HT1080 (cell line): ENCODE measurements at places on chromosomes 1 and 21.
A peak's percentile ranks its signal among the peaks of the same experiment; 100 is the strongest.

DNA sequence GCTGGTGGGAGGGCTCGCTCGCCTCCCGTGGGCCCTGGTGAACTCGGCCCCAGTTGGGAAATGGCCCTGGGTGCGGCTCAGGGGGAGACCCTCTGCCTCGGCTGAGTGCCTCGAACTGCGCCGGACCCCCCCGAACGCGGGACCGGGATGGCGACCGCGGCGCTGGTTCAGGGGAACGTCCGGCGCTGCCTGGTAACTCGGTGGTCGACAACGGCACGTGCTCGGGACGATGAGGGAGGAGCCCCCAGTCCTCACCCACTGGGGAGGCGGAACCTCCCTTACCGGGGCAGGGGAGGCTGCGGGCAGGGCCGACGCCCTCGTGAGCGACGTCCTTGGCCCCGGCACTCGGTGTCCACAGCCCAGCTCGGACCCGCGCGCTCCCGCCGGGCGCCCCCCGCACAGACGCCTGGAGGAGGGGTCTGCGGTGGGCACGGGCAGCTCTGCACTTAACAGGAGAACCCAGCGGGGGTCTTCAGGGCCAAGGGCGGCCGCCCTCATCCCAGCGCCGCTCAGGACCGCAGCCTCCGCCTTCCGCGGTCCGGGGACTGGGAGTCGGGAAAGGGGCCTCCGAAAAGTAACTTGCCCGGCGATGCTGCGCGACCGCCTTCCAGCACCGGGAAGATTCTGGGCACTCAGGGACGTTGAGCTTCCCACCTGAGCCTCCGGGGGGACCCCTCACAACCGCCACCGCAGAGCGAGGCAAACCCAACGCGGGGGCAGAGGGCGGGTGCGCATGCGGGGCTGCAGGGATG is 1.7 kb downstream of the HES4 start:
- no peak for DNase-seq

DNA sequence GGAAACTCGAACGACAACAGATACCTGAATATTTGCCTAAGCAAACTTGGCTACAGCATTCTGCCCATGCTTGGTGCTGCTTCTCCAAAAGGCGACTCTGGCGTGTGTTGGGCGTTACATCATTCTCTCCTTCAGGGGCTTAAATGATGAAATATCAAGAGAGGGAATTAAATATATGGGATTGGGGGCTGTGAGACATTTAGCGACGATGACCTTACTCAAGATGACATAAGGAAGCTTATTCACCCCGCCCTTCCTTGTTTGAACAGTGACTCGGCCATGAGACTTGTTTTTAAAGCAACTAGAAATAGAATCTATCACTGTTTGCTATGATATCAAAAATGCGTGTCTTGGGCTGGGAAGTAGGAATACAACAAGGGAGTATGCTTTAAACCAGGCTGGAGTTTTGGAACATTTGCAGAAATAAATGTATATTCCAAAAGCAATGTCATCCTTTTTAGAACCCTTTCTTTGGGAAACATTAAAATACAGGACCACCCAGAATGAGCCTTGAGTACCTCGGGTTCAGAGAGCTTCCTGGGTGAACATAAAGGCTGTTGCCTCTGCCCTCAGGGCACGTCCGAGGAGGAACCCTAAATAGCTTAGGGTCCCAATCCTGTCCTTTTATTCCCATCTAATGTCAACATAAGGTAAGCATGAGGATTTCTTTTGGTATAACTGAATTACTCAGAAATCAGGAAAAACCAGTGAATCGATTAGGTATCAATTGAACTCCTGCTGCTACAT is 123.3 kb upstream of the SLC45A1 start:
- peak; percentile 89 for DNase-seq

DNA sequence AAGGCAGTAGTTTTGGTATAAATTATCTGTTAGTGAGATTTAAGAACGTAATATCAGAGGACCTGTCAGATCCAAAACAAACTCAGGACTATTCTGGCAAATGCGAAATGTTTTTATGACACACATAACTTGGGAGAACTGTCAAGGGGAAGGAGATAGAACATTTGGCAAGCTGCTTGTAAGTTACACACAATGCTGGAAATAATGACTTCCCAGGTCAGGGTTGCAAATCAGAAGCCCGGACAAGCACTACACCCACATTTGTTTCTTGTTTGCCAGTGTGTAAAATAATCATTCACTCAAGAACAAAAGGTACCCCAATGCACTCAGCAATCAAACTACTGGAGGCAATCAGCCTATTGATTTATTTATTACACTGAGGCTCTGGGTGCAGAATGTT is 354.7 kb downstream of the KCNH1 start:
- no peak for DNase-seq

- no peak for DNase-seq
Observed at GRCh38 chr21:31371715-31372470, 27.8 kb upstream of the TIAM1 start.

DNA sequence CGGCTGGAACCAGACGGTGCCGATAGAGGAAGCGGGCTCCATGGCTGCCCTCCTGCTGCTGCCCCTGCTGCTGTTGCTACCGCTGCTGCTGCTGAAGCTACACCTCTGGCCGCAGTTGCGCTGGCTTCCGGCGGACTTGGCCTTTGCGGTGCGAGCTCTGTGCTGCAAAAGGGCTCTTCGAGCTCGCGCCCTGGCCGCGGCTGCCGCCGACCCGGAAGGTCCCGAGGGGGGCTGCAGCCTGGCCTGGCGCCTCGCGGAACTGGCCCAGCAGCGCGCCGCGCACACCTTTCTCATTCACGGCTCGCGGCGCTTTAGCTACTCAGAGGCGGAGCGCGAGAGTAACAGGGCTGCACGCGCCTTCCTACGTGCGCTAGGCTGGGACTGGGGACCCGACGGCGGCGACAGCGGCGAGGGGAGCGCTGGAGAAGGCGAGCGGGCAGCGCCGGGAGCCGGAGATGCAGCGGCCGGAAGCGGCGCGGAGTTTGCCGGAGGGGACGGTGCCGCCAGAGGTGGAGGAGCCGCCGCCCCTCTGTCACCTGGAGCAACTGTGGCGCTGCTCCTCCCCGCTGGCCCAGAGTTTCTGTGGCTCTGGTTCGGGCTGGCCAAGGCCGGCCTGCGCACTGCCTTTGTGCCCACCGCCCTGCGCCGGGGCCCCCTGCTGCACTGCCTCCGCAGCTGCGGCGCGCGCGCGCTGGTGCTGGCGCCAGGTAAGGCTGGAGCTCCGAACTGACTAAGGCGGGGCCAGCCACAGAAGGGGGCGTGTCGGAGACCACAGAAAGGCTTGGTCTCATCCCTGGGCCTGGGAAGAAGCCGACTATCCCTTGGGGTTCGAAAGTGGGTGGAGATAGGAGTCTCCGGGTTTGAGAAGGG is 486 bp downstream of the SLC27A3 start:
- no peak for DNase-seq

DNA sequence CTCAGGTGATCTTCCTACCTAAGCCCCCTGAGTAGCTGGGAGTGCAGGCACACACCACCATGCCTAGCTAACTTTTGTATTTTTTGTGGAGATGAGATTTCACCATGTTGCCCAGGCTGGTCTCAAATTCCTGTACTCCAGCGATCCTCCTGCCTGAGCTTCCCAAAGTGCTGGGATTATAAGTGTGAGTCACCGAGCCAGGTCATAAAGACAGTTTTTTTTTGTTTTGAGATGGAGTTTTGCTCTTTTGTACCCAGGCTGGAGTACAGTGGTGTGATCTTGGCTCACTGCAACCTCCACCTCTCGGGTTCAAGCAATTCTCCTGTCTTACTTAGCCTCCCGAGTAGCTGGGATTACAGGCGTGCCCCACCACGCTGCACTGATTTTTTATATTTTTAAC is 42.1 kb downstream of the KIF1B start:
- DNase-seq, result peak; percentile 78

GRCh38 chr1:98914547-98914946 is 90.1 kb downstream of the PLPPR5 start:
- no peak for DNase-seq

GRCh38 chr1:182350839-182351238 is 40.8 kb downstream of the GLUL start:
- DNase-seq, result no peak

DNA sequence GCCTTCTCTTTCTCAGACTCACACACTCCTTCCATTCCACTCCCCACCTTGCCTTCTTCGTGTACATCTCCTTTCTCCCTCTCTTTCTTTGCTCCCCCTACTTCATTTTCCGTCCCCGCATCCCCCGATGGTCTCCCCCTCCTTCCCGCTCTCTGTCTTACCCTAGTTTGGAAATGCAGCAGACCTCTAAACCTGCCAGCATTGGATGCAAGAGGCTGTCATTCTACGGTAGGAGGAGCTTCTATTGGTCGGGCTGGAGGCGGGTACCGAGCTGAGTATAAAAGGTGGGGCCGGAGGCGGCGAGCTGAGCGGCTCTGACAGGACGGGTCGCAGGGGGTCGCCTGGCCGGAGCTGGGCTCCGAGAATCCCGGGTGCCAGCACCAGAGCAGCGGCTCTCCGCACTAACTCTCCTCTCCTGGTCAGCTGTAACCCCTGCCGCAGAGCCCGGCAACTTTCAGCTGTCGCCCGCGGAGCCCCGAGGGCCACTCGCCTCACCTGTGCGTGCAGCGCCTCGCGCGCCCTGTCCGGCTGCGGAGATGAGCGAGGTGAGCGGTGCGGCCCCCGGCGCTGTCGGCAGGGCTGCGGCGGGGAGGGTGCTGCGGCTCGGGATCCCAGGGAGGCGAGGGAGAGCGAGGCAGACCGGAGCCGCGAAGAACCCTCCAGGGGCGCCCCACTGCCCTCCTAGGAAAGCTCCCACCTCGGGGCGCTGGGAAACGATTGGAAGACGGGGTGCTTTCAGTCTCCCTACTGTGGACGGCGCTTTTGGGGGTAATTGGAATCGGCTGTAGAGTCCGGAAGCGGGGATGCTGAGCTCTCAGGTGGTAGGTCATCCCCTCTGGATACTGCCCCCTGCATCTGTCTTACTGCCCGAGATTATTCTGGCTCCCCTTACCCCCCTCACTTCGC is at the start of gene PCP4L1:
Gene PCP4L1, plus strand, starts transcription at position 307 of the 906 bp plus-strand sequence. Its CDS starts 230 bp downstream, at position 537.
- no peak for DNase-seq

GRCh38 chr1:226551299-226551698 is 2.7 kb downstream of the STUM start:
- no peak for DNase-seq

DNA sequence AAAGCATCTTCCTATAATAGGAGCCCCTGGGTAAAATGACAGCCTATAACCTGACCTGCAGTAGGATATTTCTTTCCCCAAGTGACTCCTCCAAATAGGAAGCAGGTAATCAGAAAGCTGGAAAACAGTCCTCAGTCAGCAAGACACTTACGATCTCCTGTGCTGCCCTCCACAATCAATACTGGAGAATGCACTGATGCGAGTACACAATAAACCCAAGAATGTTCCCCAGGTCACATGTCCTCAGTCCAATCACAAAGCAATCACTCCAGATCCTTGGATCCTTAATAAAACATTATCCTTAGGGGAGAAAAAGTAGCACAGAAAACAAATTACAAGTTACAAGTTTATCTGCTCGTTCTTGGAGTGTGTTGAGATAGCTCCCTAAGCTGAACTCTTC is 233.1 kb downstream of the SLC45A1 start:
- DNase-seq, result no peak

- DNase-seq, result no peak
Observed at GRCh38 chr1:93700532-93701469, 19.2 kb upstream of the BCAR3 start.

GRCh38 chr1:61910035-61910434 is 167.8 kb downstream of the PATJ start:
- no peak for DNase-seq

GRCh38 chr1:12180315-12180714 is 13.5 kb downstream of the TNFRSF1B start:
- DNase-seq, result no peak

DNA sequence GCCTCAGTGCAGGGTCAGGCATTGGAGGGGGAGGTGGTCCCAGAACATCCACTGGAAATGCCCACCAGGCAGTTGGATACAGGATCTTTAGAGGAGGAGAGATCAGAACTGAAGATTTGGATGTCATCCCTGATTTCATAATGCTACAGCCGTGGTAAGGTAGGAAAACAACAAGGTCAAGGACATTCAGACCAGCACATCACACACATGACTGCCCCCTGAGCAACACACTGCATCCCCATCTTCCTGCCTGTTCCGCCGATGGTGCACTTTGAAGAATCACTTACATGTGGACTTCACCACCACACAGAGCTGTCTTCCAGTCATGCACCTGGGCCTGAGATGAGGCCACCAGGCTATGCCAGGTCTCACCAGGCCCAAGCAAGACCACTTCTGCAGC is 16.7 kb downstream of the KIAA1614 start:
- DNase-seq, result no peak

DNA sequence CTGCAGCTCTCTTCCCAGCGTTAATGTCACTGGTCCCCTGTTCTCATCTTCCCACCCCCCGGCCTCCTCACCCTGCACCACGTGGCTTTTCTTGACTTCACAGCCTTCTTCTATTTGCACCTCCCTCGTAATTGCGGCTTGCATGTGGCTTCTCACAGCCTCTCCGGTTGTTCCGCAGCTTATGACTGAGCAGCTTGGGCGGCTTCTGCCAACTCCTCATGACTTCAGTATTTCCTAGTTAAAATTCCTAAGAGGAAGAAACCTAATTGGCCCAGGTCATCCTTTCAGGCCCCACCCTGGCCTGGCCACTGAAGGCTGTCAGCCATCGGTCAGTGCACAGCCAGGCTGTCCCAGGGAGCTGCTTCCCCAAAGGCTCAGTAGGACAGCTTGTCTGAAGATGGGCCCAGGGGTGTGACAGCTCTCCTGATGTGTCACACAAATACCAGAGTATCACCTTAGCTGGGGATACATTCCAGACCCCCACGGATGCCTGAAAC is 8.6 kb upstream of the RERE start:
- DNase-seq, result peak; percentile 26

DNA sequence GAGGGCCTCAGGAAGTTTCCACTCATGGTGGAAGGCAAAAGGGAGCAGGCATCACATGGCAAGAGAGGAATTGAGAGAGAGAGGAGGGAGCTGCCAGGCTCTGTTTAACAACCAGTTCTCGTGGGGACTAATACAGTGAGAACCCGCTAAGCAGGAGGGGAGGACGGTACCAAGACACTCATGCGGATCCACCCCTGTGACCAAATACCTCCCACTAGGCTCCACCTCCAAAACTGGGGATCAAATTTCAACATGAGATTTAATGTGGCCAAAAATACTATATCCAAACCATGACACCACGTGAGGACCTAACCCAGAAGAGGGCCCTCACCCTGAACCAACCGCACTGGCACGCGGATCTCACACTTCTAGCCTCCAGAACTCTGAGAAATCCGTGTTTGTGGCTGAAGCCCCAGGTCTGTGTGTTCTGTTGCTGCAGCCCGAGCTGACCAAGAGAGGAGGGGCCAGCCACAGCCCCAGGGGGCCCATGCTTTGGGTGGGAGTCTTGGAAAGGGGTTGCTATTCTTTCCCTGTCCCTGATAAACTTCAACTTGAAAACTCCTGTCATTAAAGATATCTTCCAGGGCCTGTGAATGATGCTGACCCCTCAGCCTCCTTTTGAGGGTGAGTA is 32.0 kb downstream of the TRIM67 start:
- no peak for DNase-seq

DNA sequence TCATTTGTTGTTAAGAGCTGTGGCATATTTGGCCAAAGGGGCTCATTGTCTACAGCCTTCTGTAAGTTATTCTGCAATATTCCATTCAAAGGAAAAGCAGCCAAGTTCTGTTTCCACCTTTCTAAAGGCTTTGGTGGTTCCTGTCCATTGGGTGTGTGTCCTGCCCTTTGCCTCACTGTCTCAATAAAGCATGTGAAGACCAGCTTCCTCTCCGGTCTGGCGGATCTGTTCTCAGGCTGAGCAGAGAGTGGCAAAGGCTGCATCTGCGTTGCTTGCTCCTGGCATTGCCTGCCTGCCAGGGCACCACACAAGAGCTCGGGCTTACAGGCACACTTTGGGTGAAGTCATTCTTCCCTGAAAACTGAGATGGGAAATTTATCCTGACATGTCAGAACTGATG is 34.9 kb downstream of the ST6GALNAC3 start:
- no peak for DNase-seq

- DNase-seq, result no peak
Observed at GRCh38 chr21:39444421-39445180, 977 bp downstream of the LCA5L start.
